ENCODE measurements at places on chromosomes 2 and 18. TPM values are rescaled to one million over a fixed set of nuclear protein-coding genes. Genes with fewer than 3 reads are reported as not detected.

Gene CENPA
- total RNA-seq: 30.9 TPM

Gene SAG
- total RNA-seq: not detected

Gene THSD7B
- 2.2 TPM for total RNA-seq

Gene ARHGEF33
- total RNA-seq: 0.95 TPM

Gene AGXT
- not detected for total RNA-seq

Gene TCF23
- not detected for total RNA-seq

Gene GPAT2
- total RNA-seq: 0.63 TPM

Gene TMEM185B
- total RNA-seq: 12.5 TPM

Gene BUB1
- total RNA-seq: 118 TPM

Gene ARHGAP28
- 15.4 TPM for total RNA-seq

Gene BMP10
- total RNA-seq: not detected

DNA sequence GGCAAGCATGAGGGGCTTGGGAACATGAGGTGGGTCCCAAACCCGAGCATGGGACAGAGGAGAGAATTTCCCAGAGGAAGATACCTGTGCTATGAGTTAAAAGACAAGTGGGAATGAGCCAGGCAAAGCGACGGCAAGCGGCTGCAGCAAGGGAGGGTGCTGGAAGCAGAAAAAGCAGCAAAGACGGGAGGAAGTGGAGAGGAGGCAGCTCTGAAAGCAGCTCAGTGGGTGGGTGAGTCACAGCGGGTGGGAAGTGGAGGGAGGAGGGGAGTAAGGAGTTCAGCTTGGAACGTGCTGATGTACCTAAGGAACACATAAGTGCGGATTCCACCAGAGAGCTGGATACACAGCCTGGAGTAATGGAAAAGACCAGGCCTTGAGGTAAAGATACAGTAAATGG is 41.4 kb downstream of the THUMPD2 start:
- peak; percentile 29 for DNase-seq

DNA sequence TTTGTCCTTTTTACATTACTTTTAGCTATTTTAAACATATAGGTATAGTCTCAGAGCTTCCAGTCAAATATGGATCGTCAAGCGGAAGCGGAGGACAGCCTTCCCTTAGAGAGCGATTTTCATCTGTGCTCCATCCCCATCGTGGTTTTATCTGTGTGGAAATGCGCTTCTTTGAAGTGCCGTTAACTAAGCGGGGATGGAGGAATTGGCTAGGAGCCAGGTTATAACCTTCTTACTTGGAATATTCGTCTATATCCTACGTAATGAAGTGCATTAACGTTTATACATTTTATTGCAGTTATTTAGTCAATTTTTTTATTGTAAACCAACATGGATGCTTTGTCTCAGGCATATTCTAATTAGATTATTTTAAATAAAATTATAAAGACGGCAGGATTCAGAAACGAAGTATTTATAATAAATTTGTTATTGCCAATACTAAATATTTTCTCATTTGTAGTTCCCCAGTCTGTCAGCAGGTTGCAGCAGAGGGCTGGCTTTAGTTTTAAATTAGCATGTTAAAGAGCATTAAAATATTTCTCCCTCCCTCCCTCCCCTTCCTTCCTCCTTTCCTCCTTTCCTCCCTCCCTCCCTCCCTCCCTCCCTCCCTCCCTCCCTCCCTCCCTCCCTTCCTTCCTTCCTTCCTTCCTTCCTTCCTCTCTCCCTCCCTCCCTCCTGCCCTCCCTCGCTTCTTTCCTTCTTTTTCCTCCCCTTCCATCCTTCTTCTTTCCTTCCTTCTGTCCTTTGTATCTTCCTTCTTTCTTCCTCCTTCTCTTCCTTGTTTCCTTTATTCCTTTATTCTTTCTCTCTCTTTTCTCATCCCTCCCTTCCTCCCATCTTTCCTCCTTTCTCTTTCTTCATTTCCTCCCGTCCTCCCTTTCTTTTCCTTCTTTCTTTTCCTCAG is 80.6 kb upstream of the DOCK10 start:
- no peak for DNase-seq

DNA sequence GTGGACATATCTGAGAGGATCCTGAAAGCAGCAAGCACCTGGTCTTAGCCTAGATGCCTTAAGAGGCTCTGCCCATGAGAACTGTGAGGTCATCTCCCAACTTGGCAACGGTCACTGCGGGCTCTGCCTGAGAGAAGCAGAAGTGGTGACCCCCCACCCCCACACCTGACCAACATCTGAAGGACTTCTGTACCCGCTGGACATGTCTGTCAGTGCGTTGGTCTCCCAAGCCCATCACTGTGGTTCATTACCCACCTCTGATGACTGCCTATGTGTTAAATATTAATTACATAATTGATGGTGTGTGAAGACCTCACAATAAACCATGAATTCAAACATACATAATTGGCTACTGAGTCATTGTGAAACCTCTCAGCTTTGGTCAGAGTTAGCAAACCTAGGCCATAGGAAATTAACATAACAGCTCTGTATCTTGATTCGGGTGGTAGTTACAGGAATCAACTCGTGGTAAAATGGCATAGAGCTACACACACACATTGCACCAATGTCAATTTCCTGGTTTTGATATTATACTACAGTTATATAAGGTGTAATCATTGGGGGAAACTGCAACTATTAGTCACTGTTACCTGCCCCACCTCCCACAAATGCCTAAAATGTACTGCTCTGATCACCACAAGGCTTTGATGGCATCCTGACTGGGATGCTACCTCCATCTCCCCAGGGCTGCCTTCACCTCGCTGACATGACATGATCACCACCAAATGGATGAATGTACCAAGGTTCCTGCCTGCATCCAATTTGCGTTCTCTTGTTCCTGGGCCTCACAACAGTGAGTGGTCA is 4.3 kb upstream of the GALNT1 start:
- DNase-seq: no peak

DNA sequence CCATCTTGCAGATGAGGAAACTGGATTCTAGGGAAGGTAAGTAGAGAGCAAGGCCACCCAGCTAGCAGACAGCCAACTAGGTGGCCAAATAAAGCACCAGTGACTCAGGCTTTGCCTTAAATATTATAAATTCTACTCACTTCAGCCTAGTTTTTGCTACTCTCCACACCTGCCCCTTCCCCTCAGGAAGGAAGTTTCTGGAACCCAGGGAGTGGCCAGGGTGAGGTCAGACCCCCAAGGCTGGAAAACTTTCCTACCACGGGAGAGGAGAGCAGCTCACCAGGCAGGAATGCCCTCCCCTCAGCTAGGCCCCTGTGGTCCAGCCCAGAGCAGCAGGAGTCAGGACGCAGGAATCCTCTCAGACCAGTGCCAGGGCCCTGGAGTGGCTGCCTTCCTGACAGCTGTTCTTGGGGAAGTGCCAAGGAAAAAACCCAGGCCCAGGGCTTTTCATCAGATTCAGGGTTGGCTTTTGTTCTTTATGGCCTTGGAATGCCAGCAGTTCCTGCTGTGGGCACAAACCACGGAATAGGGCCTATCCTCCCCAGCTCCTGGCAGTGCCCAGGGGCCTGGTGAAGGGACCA is 5.1 kb upstream of the PAX8 start:
- DNase-seq: no peak

DNA sequence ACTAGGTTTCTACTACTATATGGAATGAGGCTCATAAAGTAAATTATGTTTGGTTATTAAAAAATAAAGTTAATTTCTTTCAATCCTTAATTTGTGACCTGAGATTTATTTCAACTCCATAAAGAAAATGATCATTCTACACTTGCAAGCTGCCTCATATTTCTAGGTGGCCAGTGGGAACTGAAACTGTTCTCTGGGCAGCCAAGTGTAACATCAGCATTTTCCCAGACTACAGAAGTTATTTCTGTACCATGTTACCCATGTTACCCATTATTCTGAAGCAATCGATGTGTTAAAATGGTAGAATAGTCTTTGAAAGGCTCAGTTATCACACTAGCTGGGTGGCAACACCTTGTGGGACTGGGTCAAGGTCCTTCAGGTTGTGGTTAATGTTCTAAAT is 139.3 kb upstream of the FBXO11 start:
- DNase-seq: no peak

- DNase-seq: no peak
These were observed 5.3 kb upstream of the RPL37A start for GRCh38 chr2:216493334-216493685.

DNA sequence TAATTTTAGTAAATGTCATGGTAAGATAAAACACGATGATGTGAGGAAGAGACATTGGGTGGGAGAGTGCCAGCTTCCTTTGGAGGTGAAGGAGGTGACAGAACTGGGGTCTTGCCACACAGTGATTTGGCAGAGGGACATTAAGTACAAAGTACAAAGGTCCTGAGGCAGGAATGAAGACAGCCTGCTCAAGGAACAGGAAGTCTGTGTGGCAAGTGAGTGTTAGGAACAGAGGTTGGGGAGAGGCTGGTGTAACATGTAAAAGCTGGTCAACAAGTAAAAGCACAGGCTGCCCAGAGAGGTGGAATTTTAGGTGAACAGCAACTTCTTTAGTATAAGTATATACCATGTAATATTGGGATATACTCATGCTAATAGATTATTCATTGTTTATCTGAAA is 73.1 kb downstream of the INPP5D start:
- no peak for DNase-seq

- no peak for DNase-seq
These were observed 30.6 kb upstream of the MREG start for GRCh38 chr2:216043949-216044348.

DNA sequence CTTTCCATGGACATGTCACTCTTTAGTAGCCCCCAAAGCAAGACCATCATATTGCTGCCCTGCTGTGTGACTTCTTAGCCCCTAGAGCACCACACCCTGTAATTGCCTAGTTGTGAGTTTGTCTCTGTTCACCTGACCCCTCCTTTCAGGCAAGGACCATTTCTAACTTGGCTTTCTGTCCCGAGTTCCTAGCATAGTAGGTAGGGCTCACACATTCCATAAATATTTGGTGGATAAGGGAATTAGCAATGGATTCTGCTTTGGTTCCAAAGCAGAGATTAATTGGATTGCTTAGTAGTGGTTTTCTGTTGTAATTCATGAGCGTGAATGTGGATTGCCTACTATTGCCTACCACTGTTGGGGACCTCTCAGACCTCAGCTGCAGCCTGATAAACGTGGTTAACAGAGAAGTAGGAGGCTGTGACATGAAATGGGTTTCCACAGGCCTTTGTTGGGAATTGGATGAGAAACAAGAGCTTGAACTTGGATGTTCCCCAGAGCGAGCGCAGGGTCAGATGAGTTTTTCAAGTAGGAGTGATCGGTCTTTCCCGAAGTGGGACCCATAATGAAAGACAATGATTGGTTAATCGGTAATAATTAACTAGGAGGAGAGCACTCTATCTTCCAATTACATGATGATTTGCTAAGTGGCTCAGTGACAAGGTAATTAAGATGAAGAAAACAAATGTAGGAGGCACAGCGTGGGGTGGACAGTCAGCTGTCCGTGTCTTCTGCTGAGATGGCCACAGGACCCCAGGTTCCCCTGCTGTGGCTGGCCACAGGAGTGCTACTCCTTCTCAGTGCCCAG is 13.4 kb upstream of the UGT1A1 start:
- no peak for DNase-seq

DNA sequence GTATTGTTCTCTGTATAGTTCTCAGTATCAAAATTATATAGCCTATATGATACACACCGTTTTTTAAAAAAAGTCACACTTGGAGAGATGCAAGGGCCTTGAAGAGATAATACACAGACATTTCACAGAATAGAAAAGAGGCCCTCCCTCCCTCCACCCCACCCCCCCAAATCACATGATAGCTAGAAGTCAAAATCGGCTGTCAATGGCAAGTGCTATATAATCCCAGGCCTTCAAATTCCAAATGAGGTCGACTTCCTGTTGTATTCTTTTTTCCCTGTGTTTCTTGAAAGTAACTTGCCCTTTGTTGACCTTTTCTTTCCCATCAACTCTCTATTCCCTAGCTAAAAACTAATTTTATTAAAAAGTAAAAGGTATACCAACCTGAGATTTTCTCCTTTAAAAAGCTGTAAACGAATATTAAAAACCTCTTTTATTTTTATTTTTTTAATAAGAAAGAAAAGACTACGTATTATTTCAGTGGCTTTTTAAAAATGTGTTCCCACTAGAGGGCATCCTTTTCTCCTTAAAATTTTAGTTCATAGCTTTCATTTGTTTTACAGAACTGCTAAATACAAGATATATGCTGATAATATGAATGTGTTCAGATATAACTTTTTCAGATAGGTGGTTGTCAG is 46.6 kb downstream of the KCMF1 start:
- no peak for DNase-seq

- DNase-seq: no peak
These were observed 53.4 kb upstream of the TBR1 start for GRCh38 chr2:161362568-161363166.

GRCh38 chr18:51330148-51330547 is 132.7 kb upstream of the MEX3C start:
- DNase-seq: no peak

- DNase-seq: no peak
These were observed 47.6 kb downstream of the HNRNPLL start for GRCh38 chr2:38554973-38555595.

- no peak for DNase-seq
These were observed 34.5 kb upstream of the CCNYL1 start for GRCh38 chr2:207676827-207677354.

DNA sequence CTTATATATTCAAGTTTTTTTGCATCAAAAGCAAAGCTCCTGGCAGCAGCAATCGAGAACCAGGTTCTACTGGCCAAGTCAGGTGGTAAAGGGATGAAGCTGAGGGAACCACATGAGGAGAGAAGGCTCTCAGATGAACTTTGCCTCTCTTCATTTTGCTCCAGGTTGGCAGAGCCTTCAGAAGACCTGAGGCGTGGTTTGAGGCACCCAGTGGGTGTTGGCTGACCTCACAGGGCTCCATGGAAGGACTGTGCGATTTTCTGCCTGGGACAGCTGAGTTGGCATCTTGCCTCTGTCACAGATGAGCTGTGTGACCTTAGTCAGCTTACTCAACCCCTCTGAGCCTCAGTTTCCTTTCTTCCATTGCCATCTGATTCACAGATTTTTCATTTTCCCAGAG is 89.0 kb downstream of the INSIG2 start:
- DNase-seq: no peak

DNA sequence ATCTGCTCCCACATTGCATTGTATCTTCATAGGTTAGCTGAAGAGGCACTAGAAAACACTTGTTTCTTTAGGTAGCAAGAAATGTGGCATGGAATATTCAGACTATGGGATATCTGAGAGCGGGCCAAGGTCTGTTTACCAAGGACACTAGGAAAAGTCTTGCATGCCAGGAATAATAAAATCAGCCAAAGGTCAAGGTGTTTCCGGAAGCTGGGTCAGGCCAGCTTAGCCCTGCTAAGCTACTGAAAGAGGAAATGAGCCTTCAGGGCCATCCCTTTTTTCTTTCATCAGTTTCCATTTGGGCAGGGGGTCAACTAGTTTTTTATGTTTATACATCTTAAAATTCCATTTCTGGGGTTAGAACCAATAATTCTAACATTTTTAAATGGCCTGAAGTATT is 101.1 kb downstream of the DPP4 start:
- DNase-seq: no peak

All from H1 (cell line).